ENCODE measurements at places on chromosomes 3 and 15.

DNA sequence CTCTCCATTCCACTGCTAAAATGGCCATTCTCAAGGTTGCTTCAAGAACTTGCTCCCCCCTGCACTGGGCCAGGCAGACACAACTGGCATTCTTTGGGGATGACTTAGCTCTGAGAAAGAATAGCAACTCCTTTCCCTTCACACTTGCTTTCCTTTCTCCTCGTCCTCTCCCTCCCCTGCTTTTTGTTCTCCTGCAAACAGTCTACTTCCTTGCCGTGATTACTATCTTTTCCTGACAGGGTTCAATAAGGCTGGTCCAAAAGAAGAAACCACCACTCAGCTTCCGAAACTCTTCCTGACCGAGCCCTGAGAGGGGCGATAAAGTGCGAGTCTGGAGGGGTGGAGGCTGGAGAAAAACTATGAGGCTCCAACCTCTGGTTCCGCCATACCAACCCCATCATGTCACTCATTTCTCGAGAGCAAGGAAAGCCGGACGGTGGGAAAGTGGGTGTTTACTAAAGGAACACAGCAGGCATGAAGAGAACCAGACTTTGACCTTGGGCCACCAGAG is 5.0 kb downstream of the AMOTL2 start:
- DNase-seq: peak; percentile 54

DNA sequence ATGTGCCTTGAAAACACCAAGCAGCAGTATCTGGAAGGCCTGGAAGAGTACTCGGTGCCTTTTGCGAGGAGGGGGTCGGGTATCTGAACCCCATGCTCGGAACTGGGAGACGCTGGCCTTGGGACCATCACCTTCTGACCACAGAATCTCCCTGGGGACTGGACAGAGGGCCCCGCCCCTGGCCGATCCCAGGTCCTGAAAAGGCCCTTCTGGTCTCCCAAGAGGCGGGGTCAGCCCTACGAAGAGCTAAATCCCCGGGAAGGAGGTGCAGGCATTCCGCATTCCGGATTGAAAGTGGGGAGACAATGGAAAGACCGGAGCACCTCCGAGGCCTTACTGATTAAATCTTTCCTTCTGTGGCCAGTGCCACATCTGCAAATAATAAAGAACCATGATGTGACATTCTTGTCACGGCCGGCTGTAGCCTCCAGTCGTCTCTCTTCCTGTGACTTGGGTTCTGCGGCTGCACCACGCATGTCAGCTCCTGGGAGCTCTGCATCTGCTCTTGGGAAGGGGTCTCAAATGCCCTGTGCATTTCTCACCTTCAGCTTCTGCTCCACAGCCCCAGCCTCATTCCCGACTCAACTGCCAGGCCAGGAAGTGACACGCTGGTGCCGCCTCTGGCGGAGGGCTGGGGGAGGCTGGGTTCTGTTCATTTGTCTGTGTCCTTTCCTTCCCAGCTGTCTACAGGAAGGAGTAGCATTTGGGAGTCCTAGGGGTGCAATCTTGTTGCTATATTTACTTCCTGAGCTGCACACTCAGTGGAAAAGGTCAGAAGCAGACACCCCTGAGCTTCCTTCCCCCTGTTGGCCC is 173.5 kb downstream of the KLF13 start:
- no peak for DNase-seq

DNA sequence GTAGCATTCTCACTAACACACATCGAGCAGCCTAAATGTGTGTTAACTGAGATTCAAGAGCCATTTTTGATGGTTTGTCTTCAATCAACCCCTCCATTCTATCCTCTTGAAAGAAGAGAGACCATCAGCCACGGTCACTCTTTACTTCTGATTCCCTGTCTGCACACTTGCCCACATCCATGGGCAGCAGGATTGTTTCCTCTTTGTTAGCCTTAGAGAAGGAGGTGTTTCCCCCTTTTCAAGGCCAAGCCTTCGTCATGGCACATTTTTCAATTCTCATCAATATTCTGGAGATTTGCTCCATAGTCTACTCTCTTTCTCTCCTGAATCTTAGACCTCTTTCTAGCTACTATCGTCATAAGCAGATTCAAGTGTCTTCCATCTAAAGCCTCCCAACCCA is 522.4 kb upstream of the NAALADL2 start:
- no peak for DNase-seq

DNA sequence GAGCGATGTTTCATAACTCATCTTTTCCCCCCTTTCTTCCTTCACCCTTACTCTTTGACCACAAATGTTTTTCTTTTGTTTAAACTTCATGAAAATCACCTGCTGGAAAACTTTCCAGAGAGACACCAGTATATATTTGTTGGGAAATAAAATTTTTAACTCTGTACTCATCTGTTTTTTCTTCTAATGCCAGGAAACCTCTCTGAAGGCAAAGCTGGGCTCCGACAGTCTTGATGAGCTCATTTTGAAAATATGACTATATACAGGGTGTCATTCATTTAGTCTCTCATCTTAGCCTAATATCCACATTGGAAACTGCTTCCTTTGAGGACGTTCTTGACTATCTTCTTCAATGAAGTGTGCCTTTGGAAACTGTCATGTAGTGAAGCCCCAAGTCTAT is 339.6 kb upstream of the ROBO2 start:
- peak; percentile 1 for DNase-seq

GRCh38 chr3:191070762-191071403 is 128.2 kb upstream of the OSTN start:
- DNase-seq: no peak

DNA sequence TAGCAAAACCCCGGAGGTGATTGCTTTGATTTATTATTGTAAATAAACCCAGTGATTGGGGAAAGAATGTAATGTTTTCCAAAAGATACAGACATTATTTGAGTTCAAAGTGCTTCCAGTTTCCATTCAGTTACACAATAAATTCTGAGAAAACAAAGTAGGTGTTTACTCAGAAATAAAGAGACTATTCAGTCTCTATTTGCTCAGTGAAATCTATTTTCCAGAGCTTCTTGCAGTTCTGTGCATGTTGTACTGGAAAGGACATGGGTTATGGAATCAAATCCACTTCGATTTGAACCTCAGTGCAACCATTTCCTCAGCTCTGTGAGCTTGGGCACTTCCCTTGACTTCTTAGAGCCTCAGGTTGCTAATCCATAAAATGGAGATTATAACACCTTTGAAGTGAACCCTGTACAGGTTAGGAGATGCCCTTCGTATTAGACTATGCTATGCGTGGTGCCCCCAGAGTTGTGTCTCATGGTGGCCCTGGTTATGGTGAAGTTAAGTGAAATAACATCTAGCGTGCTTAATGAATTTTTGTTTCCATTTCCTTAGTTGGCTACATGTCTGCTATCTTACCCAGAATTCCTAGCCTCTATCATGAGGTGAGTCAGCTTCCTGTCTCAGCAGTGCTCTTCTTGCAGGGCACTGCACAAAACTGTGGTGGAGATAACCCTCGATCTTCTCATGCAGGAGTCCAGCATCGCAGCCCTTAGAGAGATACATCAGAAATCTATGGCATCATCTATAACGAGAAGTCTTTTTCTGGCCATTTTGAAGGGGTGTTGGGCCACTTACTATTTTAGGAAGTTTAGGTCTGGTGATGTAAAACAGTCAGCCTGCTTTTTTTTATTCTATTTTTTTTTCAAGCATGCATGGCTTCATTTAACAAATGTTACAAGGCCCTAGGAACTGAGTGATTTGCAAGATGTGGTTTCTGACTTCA is 97.7 kb downstream of the RPL39L start:
- no peak for DNase-seq

- DNase-seq: no peak
These were observed 58.0 kb downstream of the TIGIT start for GRCh38 chr3:114351822-114352145.

DNA sequence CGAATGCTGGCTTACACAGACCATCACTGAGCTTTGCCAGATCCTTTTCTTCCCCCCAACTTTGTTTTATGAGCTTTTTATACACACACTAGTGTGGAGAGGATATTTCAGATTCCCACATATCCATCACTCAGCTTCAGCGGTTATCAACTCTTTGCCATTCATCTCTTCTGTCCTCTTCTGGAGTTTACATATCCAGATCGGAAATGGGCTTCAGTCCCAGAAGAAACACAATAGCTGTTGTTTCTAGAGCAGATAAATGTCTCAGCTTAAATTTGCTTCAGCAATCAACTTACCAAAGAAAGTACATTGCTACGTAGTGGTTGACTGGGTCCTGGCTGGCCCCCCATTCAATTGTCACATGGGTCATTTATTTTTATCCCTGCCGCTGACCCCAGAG is 185.9 kb upstream of the BHLHE40 start:
- DNase-seq: no peak

DNA sequence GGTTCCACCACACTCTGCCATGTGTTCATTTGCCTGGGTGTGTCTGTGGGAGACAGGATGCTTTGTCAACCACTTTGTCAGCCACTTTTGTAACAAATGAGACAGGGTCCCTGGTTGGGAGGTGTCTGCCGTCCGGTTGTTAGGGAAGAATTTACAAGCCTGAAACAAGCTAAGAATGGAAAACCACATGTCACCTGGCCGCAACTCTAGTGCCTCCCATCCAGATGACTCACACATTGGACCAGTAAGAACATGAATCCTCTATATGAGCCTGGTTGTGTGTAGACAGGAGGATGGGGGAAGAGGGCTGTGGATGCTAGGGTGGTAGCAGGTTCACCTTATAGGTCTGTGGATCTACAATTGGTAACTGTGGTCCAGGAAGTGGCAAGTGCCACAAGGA is 335.3 kb downstream of the CLSTN2 start:
- DNase-seq: no peak

DNA sequence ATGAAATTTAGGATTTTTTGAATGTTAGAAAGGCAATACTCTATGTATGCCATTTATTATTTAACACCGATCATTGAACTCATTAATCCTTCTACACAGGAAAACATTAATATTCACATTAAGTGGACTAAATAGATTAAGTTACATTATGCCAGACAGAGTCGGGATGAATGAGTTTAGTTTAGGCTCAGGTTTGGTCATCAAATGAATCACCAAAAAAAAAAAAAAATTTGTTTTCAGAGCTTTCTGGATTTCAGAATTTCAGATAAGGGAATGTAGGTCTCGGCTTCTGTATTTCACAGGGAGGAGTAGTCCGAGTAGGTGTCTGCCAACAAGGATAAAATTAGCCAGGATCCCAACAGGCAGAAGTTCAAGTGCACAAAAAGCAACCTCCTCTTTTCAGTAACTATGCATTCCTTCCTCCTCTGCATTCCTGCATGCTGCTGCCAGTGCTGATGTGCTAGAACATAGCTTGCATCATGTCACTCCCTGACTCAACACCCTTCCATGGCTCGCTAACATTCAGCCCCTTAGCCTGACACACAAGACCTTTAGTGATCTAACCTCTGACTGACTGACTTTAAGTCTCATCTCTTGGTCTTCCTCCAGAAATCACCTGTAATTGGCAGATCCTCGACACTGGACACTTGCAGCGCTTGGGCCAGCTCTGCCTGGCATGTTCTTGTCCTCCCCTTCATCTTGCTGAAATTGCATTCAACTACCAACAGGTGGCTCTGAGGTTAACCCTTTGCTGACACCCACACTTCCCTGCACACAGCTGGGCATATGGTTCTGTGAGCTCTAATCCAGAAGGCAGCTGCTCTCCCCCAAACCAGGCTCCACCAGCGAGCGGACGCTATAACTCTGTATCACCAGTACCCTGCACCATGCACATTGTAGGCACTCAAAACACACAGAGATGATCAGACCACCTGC is 145.4 kb upstream of the PROK2 start:
- DNase-seq: peak; percentile 57

GRCh38 chr15:31235311-31236183 is 91.1 kb upstream of the KLF13 start:
- DNase-seq: no peak

DNA sequence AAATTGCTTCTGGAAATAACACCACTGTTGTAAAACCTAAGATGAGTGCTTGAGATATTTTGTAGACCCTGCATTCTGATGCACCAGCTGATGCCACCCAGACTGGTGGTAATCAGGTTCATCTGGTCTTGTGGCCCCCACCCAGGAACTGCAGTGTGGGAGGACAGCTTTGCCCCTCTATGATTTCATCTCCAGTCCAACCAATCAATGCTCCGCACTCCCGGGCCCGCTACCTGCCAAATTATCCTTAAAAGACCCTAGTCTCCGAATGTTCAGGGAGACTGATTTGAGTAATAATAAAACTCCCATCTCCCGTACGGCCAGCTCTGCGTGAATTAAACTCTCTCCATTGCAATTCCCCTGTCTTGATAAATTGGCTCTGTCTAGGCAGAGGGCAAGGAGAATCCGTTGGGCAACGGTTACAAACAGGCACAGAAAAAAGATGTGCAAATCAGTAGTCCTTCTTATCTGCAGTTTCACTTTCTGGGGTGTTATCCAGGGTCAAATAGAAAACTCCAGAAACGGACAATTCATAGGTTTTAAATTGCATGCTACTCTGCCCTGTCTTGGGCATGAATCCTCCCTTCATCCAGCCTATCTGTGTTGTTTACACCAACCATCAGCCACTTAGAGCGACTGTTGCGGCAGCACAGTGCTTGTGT is 29.2 kb upstream of the TRPM1 start:
- DNase-seq: no peak

- DNase-seq: no peak
These were observed 88.0 kb downstream of the NUP210 start for GRCh38 chr3:13332158-13332557.

- DNase-seq: peak; percentile 11
These were observed 34.9 kb downstream of the NXPE3 start for GRCh38 chr3:101813817-101814440.

- DNase-seq: peak; percentile 49
These were observed 22.1 kb downstream of the AMOTL2 start for GRCh38 chr3:134352031-134352671.

DNA sequence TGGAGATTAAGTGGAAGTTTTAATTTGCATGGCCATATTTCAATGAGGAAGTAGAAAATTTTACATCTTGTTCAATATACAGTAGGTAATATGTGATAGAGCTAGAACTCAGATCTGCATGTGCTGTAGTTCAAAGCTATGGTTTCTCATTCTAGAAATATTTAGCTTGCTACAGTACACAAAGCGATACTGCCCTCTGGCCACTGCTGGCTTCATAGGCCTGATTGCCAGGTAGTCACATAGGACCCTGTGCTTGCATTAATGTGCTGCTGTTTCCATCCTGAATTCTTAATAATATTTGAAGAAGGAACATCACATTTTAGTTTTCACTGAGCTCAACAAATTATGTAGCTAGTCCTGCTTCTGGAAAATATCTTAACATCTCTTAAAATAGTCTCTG is 87.0 kb downstream of the PLSCR2 start:
- DNase-seq: peak; percentile 16

DNA sequence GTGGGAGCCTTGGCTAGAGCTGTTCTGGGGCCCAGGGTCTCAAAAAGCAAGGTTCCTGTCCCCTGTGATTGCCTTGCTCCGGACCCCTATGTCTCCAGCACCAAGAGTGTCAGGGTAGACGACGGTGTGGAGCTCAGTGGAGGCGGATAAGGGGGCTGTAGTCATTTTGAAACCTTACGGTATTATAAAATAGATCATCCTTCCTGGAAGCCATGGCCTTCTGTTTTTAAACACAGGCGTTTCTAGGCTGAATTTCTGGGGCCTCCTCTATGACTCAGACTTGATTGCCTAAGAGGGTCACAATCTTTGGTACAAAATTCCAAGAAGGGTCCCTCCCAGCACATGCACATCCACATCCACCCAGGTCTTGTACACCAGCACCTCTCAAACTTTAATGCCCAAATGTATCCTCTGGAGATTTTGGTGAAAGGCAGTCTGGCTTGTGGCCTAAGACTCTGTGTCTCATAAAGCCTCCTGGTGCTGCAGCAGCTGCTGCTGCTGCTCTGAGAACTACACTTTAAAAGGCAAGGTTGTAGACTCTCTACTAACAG is 70.5 kb upstream of the XCR1 start:
- DNase-seq: peak; percentile 85

GRCh38 chr3:115156046-115156654 is 9.1 kb upstream of the ZBTB20 start:
- DNase-seq: no peak

GRCh38 chr15:82680200-82681102 is 29.2 kb downstream of the AP3B2 start:
- DNase-seq: no peak

All from fibroblast of gingiva (primary cell).